ENCODE measurements at places on chromosomes 11 and 22. TPM values are rescaled to one million over a fixed set of nuclear protein-coding genes. Genes with fewer than 3 reads are reported as not detected.

- DNase-seq = no peak
Measured at GRCh38 chr22:36928196-36928595, 14.8 kb downstream of the CSF2RB start.

- peak; percentile 34 for DNase-seq
Measured at GRCh38 chr11:115696563-115696962, 192.3 kb upstream of the CADM1 start.

GRCh38 chr11:132780046-132780445 is 752.3 kb downstream of the OPCML start:
- DNase-seq = no peak

The FXYD6 gene
- 31.9 TPM for total RNA-seq

GRCh38 chr11:72783144-72783905 is 10.5 kb downstream of the STARD10 start:
- DNase-seq = no peak

- DNase-seq = no peak
Measured at GRCh38 chr22:24411256-24412004, 16.0 kb upstream of the ADORA2A start.

The HIRA gene
- 11.4 TPM for total RNA-seq

DNA sequence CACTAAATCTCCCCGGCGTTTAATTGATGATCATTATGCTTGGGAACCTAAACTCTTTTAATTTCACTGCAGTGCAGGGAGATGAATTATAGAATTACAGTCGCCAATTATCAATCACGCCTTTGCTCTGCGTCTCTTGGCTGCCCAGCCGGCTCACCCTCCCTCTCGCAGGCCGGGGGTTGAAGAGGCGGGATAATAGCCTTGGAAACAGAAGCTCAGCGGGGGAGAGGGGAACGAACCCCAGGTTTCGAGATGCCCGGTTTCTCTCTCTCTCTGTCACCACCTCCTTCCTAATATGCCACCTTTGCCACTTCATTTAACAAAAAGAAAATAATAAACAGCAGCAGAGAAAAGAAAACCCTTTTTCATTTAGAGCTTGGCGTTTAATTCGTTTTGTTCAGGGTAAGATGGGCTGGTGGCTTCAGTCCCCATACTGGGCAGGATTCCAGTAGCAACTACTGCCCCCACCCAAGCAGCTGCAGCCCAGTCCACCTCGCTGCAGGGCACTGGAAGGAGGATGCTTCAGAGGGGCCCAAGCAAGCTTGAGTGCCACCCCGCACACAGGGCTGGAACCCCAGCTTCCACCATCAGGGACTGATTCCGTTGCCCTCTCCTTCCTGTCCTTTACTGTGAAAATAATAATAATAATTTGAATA is 271.7 kb downstream of the BUD13 start:
- no peak for DNase-seq

The CNTN5 gene
- total RNA-seq = 0.32 TPM

- no peak for DNase-seq
Measured at GRCh38 chr11:134994431-134994830, 582.4 kb upstream of the B3GAT1 start.

DNA sequence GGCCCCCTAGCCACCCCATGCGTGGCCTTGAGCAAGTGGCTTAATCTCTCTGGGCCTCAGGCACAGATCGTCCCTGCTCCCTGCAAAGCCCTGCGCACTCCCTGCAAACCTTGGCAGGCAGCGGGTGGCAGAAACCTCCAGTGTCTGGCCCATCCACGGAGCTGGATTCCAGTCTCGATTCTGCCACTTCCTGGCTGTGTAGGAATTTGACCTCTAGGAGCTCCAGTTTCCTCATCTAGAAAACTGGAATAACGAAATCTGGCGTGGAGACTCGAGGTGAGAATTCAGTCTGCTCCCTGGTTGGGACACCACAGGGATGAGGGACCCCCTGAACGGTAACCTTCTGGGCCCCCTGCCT is 186.9 kb downstream of the MN1 start:
- DNase-seq = no peak

GRCh38 chr22:30261134-30261533 is 5.5 kb downstream of the OSM start:
- no peak for DNase-seq

The PAX6 gene
- total RNA-seq = not detected

The FAM111B gene
- total RNA-seq = 0.34 TPM

DNA sequence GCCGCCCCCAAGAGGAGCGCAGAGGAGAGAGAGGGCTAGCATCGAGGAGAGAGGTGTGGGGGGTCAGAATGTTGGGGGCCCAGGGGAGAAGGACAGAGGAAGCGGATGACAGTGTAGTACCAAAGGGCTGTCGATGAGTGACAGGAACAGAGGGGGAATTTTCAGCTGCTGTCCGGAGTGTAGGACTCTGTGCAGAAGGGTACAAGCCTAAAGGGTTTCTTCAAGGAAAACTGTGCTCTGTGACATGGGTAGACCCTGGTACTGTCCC is 5.3 kb upstream of the NLRP6 start:
- DNase-seq = no peak

- DNase-seq = no peak
Measured at GRCh38 chr11:118374729-118375128, 15.3 kb downstream of the UBE4A start.

DNA sequence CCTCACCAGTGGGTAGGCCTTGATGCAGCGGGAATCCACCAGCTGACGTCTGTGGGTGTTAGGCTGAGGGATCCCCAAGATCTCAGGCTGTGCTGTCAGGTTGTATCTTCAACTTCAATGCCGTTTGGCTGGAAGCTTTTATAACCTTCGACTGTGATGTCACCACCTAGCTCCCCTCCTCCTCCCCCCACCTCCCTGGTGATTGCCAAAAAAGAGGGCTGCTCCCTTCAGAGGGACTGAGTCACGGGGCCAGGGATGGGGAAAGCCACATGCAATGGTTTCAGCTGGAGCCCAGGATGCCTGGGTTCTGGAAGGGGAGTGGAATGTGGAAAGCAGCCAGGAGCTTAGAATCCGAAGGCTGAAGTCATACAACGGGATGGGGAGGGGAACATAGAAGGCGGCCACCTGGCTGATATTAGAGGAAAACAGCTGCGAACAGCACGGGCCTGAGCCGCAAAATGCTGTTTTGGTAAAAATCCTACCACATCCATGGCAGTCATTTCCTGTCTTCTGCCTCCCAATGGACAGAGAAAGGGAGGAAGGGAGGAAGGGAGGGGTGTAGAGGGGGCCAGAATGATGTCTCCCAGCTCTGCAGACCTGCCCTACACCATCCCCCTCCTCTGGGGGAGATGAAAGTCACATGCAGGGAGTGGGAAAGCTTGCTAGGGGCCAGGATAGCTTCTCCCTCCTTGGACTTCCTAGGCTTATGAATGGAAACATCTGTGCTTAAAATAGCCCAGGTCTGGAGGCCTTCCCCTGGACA is at the start of gene LRRN4CL:
TSS of gene LRRN4CL (minus strand) at position 110 of the 763 bp plus-strand sequence. CDS start 1,022 bp downstream, outside the sequence.
- peak; percentile 65 for DNase-seq

The IL10RA gene
- total RNA-seq = 2.9 TPM

DNA sequence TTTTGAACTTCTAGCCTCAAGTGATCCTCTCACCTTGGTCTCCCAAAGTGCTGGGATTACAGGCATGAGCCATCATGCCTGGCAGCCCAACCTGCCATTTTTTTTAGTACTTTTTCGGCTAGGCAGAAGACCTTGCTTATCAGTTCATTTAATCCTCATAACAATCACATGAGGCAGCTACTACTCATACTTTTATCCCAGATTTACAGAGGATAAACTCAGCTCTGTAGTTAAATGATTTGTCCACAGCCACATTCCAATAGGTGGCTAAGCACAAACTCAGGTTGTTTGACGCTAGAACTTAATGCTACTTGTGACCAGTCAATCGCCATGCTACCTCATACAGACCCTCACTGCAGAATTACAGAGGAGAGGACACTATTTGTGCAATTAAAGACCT is 28.1 kb downstream of the SBF2 start:
- no peak for DNase-seq

The ZNF70 gene
- 3.7 TPM for total RNA-seq

Data from heart right ventricle (tissue), 16 donors.